Naive B cell (primary cell): ENCODE measurements at places on chromosomes 3 and 15.

DNA sequence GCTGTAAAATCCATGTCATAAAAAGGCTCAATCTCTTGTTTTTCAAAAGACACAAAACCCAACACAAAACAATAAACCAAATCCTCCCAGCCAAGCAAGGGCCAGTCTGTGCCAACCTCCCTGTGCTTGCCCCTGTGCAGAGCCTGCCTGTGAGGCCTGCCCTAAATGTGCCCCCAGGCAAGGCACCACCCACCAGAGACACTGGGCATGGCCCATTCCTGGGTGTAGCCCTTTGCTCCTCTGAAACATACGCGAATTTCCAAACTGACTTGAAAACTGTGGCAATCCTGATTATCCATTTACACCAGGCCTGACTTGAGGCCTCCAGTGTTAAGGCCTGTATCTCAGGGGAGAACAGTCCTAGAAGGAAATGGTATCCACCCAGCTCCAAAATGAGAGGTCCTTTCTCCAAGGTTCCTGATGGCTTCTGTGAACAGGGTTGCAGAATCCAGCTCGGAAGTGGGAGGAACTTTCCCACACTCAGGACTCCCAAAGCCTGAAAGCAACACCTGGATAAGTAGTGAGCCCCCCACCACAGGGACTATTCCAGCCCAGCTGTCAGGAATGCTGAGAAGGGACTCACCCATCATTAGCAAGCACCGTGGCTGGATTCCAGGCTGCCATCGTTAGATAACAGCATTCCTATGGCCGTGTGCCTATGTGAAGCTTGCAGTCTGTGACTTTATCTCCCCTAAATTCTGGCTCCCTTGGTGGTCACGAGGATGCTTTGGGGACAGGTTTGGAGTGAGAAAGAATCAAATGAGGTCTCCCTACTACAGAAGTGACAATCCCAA is 61.8 kb downstream of the CACNA2D2 start:
- DNase-seq, result no peak
- no peak overlapping the region for H3K27ac ChIP-seq
- H3K36me3 ChIP-seq, result no peaks in the 10 kb centered on the region
- no peaks in the 10 kb centered on the region for H3K4me1 ChIP-seq
- H3K27me3 ChIP-seq, result peaks cover 9% of the 10 kb centered on the region
- H3K4me3 ChIP-seq, result no peak overlapping the region

- no peak overlapping the region for H3K4me3 ChIP-seq
- no peaks in the 10 kb centered on the region for H3K27me3 ChIP-seq
- no peaks in the 10 kb centered on the region for H3K36me3 ChIP-seq
- H3K4me1 ChIP-seq, result no peaks in the 10 kb centered on the region
These were observed 380.3 kb downstream of the TBL1XR1 start for GRCh38 chr3:176816937-176817336.

- no peak for DNase-seq
- no peak overlapping the region for H3K4me3 ChIP-seq
- no peak overlapping the region for H3K27ac ChIP-seq
- no peaks in the 10 kb centered on the region for H3K36me3 ChIP-seq
These were observed 5.2 kb upstream of the GALK2 start for GRCh38 chr15:49164865-49165264.

DNA sequence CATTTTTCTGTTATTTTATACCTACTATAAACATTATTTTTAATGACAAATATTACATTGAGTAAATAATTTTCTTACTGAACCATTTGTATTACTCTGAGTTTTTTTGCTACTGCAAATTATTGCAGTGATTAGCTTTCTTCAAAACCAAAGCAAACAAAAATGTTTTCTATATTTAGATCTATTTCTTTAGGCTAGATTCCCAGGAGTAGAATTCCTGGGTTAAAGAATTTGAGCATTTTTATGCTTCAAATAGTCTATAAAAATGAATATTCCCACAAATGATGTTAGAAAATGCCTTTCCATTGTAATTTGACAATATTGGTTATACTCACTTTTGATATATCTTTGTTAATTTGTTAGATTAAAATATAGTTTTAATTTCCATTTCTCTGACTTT is 76.8 kb downstream of the LEKR1 start:
- no peak overlapping the region for H3K4me3 ChIP-seq
- no peaks in the 10 kb centered on the region for H3K36me3 ChIP-seq
- no peaks in the 10 kb centered on the region for H3K27me3 ChIP-seq

DNA sequence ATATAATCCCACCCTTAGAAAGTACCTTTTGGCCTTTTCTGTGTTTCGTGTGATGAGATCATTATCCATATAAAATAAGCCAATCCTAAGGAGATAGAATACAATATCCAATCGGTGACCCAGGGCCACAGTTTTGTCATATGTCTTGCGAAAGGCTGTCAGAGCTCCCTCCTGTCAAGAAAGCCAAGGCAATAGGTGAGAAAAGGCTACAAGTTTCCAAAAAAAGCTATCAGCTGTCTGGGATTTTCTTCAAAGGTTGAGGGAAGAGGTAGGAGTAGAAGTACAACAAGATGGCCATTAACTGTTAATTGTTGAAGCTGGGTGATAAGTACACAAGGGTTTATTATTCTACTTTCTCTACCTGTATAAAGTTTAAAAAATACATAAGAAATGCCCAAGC is 4.0 kb downstream of the PSMD6 start:
- DNase-seq, result no peak
- peaks cover 25% of the 10 kb centered on the region for H3K4me1 ChIP-seq
- no peak overlapping the region for H3K27ac ChIP-seq
- H3K27me3 ChIP-seq, result no peaks in the 10 kb centered on the region
- H3K36me3 ChIP-seq, result peaks cover 11% of the 10 kb centered on the region

DNA sequence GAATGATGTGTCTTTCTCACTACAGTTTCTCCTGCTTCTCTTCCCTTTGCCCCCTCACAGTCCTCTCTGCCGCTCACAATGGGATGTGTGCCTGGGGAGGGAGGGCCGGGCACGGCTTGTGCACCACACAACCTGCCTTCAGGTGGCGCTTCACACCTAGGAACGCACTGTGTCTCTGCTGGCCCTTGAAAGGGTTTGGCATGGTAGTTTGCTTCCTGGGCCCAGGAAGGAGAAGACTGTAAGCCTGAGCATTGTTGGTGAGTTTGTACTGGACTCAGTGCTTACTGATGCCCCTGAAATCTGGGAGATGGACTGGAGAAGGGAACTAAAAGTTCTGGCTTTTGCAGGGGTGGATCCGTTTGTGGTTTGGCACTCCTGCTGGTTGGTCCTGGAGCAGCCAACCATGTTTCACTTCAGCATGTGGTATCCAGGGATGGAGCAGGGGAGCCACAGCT is 9.2 kb downstream of the ALPK3 start:
- H3K4me3 ChIP-seq, result no peak overlapping the region
- H3K4me1 ChIP-seq, result no peaks in the 10 kb centered on the region
- DNase-seq, result no peak

- H3K4me3 ChIP-seq, result peak overlapping the region; percentile 96
- H3K27ac ChIP-seq, result peak overlapping the region; percentile 96
- peaks cover 8% of the 10 kb centered on the region for H3K36me3 ChIP-seq
- no peak for DNase-seq
- no peaks in the 10 kb centered on the region for H3K27me3 ChIP-seq
These were observed 6.5 kb downstream of the CSRNP1 start for GRCh38 chr3:39146611-39147591.

DNA sequence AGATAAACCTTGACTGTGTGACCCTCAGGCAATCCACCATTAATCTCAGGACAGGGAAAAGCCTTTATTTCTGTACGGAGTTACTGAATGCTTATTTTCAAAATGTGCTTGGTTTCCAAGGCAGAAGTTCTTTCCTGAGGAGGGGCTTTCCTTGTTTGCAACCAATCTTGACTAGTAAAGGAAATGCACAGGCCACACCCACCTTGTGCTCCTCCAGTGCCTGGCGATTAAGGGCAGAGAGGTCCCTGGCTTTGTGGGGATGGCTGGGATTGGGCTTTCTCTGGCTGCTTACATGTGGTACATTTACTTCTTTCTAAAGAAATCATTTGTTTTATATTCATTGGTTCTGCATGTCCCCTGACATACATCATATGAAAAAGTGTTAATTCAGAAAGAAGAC is 47.8 kb downstream of the ZNF621 start:
- DNase-seq, result no peak
- H3K36me3 ChIP-seq, result peaks cover 6% of the 10 kb centered on the region
- no peak overlapping the region for H3K27ac ChIP-seq

- DNase-seq, result no peak
- no peak overlapping the region for H3K27ac ChIP-seq
- H3K27me3 ChIP-seq, result peaks cover 9% of the 10 kb centered on the region
- no peaks in the 10 kb centered on the region for H3K4me1 ChIP-seq
These were observed 57.8 kb upstream of the NMD3 start for GRCh38 chr3:161163297-161163696.

DNA sequence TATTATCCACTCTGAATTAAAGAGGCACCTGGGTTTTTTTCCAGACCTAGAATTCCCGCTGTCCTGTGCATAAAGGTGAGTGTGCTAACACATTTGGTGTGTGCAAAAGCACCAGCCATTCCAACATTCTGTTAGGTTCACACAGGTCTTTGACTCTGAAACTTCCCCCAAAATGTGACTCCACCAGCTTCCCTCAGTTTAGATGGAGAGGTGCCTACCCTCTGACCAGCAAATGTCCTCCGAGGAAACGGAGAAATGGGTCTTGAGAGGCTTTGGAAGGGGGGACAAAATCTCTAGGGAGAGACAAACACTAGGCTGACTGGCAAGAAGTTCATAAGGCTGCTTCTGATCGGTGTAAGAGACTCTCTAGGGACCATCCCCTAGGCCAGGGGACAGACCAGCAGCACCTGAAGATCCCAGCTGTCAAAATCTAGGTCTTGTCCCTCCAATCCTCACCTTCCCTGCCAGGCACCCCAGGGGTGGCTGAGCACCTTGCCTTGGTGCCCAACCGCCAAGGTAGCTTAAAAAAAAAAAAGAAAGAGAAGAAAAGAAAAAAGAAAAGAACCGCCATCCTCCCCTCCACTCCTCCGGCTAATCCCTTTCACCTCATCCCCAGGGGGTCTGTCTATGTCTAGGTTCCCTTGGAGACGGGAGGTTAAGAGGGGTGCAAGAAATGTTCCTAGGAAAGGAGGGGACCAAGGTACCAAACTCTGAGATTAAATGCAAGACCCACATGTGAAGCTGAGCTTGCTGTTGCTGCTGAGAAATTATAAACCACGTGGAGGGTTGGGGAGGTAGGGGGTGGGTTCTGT is 2.0 kb upstream of the MECOM start:
- peaks cover 42% of the 10 kb centered on the region for H3K4me1 ChIP-seq
- no peak overlapping the region for H3K4me3 ChIP-seq
- H3K27ac ChIP-seq, result no peak overlapping the region
- peaks cover 27% of the 10 kb centered on the region for H3K36me3 ChIP-seq
- DNase-seq, result no peak

DNA sequence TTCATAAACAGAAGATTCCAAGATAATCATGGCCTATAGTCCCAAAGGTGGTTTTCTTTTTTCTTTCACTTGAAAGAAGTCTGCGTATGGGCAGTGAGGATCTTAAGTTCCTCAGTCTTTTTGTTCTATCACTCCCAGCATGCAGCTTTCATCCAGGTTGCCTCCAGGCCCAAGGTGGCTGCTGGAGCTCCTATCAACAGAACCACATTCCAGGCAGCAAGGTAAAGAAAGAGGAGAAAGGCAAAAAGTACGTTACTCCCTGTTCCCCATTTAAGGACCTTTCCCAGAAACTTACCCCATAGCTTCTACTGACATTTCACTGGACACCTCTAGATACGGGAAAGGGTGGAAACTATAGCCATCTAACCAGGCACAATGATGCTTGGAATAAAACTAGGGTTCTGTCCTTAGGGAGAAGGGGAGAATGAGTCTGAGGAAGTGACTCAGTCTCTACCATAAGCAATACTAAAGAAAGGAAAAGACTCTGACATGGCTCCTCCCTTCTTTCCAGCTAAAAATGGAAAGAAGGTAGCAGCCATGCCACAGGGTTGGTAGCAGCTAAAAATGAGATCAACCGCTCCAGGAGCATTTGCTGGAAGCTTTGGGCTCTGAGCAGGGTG is 313.9 kb upstream of the NR2E3 start:
- peaks cover 6% of the 10 kb centered on the region for H3K27me3 ChIP-seq
- H3K27ac ChIP-seq, result no peak overlapping the region
- DNase-seq, result no peak
- no peak overlapping the region for H3K4me3 ChIP-seq
- H3K36me3 ChIP-seq, result no peaks in the 10 kb centered on the region

DNA sequence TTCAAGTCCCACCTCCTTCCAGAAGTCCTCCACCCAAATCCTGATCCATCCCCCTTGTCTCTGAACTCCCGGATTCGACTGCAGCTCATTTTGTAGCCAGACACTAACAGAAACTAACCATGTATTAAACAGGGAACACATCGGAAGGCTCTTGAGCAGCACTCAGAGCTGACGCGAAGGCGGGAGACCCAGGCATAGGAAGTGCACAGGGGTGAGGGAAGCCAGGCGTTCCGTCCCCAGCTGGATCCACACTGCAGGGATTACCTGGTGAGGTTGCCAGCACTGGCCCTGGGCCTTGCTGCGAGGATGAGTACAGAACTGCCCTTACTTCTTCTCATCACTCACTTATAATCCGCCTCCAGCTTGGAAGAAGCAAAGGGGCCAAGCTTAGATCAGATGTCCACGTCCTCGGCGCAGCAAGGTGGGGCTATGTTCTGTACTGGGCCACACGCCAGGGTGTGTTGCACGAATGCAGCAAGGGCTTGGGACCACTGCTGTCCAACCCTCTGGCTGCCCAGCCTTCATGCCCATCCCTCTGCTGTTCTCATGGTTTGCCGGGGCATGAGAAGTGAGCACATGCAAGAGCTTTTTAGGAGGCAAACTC is 124.2 kb upstream of the SMAD3 start:
- no peak overlapping the region for H3K4me3 ChIP-seq
- H3K27me3 ChIP-seq, result peaks cover 6% of the 10 kb centered on the region
- no peak overlapping the region for H3K27ac ChIP-seq
- no peaks in the 10 kb centered on the region for H3K36me3 ChIP-seq
- no peak for DNase-seq
- H3K4me1 ChIP-seq, result peaks cover 2% of the 10 kb centered on the region

DNA sequence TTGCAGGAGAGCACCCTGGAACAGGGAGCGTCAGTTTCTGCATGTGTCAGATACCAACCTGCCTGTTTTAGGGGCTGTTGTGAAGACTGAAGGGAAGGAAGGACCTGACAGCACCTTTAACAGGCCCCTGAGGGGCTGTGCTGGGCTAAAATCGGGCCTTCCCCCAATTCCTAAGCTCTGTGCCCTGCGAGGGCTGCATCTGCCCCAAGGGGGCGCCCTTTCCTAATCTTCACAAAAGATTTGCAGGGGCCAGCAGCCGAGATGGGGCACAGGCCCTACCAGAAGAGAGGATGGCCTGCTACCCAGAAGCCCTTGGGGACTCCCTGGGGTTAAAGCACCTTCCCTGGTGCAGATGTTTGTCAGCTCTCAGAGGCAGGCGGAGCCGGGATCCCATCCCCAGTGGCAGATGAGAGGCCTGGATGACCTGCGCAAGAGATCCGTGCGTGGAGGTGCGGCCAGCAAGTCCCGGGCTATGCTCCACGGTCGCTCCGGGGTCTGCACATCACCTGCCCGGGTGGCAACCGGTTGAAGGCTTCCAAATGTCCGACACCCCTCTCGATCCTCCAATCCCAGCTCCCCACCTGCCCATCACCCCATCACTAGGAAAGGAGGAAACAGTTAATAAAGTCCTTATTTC is 53.6 kb downstream of the RHCG start:
- H3K4me3 ChIP-seq, result peak overlapping the region; percentile 19
- no peaks in the 10 kb centered on the region for H3K36me3 ChIP-seq
- H3K27me3 ChIP-seq, result peaks cover 17% of the 10 kb centered on the region
- peak; percentile 17 for DNase-seq
- peaks cover 38% of the 10 kb centered on the region for H3K4me1 ChIP-seq
- H3K27ac ChIP-seq, result no peak overlapping the region
